ENCODE measurements at places on chromosomes 5 and 9.

- no peak for DNase-seq
Measured at GRCh38 chr9:114396558-114397218, 8.9 kb upstream of the AKNA start.

DNA sequence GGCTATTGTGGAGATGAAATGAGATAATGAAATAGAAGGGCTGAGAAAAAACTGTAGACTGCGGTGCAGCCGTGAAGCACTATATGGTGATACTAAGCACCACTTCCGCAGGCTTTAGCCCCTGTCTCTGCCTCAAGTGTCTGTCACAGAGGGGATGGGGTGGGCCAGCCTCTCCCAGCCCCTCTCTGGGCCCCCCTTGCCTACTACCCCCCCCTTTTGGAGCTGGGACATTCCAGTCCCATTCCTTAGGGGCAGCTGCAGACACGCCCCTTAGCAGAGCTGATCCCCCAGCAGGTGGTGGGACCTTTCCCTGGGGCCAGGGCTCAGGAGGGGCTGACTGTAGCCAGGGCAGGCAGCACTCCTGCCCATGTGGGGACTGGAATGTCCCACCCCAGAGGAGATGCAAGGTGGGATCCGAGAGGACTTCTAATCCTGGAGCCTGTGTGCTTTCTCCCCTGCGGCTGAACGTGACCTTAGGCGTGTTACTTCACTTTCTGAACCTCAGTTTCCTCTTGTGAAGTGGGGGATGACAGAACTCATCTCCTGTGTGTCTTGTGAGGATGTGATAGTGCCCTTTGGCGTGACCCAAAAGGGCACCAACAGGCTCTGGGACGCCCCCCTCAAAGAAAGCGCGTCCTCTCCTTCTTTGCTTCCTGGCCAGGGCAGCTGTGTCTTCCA is 1.9 kb downstream of the N4BP3 start:
- DNase-seq: no peak

DNA sequence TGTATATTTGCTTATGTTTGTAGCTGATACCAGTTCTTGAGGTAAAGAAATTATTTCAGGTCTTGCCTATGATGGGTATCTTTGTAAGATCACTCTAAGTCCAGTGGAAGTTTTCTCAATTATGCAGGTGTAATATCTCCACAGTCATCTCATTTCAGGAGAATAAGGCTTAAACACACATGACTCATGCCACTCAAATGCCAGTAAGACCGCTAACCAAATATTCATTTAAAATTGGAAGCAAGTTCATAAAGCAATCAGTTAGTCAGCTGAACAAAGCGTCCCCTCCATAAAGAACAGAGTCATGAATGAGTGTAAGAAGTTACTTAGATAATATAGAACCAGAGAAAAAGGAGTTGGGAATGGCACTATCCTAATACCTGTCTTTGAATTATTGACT is 248.7 kb downstream of the LURAP1L start:
- DNase-seq: no peak

DNA sequence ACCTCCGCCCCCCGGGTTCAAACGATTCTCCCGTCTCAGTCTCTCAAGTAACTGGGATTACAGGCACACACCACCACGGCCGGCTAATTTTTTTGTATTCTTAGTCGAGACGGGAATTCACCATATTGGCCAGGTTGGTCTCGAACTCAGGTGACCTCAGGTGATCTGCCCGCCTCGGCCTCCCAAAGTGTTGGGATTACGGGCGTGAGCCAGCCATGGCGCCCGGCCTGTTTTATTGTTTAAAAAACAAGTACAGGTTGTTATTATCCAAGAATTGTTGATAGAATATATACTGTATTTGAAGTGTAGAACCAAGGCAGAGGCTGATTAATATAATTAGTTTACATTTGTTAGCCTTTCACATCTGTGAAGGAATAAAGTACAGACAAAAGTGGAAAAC is 8.9 kb downstream of the PARP8 start:
- DNase-seq: no peak

- DNase-seq: no peak
Measured at GRCh38 chr5:95631991-95632675, 12.2 kb downstream of the GPR150 start.

- peak; percentile 9 for DNase-seq
Measured at GRCh38 chr9:120531683-120532300, 48.2 kb downstream of the CDK5RAP2 start.

GRCh38 chr9:36092509-36093215 is 43.9 kb upstream of the GLIPR2 start:
- DNase-seq: no peak

- DNase-seq: peak; percentile 38
Measured at GRCh38 chr9:123268465-123269259, at the start of gene STRBP. TSS of gene STRBP (minus strand) at chr9:123268586. CDS start at chr9:123184134, 84,452 bp downstream.

GRCh38 chr5:130280528-130281217 is 376.4 kb downstream of the CHSY3 start:
- no peak for DNase-seq

All from NCI-H1694 treated with DMSO at 0.1 percent for 48 hours (cell line).